ENCODE measurements at places on chromosomes 4 and X. TPM values are rescaled to one million over a fixed set of nuclear protein-coding genes. Genes with fewer than 3 reads are reported as not detected.

Gene HMX1
- total RNA-seq, result not detected

DNA sequence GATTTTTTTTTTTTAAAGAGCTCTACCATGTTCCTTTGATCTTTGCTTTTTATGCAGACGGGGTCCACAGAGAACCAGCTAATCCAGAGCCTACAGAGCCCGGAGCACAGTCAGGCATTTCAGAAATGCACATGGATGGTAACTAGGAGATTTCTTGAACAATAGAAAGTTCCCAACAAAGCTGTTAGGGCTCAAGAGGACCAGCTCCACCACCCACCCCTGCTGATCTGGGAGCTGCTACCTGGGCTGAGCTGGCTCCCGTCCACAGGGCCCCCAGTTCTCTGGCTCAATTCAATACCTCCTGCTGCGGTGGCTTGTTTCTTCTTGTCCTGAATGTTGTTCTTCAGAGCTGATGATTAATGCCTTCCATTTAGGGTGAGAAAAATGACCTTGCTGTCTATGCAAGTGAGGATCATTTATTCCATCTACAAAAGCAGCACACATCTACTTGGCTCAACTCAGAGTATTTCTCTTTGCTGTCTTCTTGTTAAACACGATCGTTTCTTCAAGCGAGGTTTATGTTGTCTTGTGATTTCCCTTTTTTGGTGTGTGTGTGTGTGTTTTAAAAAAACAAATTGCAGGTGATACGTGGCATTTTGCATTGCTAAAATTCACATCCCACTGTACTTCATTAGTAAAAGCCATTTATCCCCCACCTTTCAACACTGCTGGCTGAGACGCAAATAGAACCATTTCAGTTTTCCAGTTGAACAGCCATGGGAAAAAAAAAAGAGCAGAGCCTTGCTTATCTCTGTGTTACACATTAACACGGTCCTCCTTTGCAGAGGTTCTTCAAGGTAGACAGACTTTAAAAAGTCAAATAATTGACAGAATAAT is 31.3 kb downstream of the IGFBP7 start:
- DNase-seq, result no peak

Gene RAB40AL
- total RNA-seq, result 0.49 TPM

Gene NAP1L2
- total RNA-seq, result 3.1 TPM

GRCh38 chr4:168335621-168336020 is 17.1 kb upstream of the DDX60 start:
- DNase-seq, result no peak

- DNase-seq, result no peak
Measured at GRCh38 chrX:118534716-118535493, 39.3 kb downstream of the DOCK11 start.

Gene FGF5
- not detected for total RNA-seq

DNA sequence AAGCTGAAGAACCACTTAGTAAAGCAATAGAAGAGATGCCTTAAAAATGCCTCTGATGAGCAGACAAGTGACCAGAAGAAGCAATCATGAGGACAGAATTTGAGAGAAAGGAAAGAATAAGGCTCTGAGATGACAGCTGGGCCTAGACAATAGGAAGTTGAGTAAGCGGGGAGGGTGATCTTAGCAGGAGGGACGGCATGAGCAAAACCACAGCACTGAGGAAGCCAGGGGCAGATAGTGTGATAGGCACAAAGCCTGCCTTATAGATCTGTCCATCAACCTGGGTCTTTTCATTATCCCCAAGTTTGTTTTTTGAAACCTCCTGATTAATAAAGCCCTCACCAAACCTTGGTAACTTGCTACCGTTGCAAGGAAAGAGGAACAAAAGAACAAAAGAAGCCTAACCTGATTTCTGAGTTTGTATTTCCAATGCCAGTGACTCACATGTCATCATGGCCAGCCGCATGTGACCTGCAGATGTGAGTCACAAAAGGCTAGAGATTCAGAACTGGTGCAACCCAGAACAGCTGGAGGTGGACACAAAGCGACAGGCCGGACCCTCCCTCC is 55.7 kb upstream of the PPARGC1A start:
- DNase-seq, result no peak

Gene TRAM1L1
- not detected for total RNA-seq

Gene SMIM14
- 2.2 TPM for total RNA-seq

- no peak for DNase-seq
Measured at GRCh38 chr4:150010525-150011126, 67.6 kb upstream of the DCLK2 start.

DNA sequence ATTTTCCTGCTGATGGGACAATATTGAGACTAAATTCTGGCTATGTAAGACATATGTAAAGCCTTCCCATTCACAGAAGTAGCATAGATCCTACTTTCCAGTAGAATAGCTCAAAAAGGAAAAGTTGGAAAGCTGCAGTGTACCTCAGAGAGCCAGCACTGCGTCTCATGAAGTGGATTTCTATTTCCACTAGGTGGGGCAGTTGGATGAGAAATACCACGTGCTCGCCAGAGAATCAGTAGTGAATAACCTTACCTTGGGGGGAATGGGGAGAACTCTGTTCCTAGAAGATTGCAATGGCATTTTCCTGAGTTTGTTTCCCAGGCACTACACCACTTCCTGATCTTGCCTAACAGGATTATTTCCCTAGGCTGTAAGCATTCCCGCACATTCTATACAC is 907.1 kb downstream of the FSTL5 start:
- DNase-seq, result no peak

GRCh38 chr4:81418572-81418971 is 53.1 kb downstream of the RASGEF1B start:
- DNase-seq, result no peak

Gene GPC3
- not detected for total RNA-seq

DNA sequence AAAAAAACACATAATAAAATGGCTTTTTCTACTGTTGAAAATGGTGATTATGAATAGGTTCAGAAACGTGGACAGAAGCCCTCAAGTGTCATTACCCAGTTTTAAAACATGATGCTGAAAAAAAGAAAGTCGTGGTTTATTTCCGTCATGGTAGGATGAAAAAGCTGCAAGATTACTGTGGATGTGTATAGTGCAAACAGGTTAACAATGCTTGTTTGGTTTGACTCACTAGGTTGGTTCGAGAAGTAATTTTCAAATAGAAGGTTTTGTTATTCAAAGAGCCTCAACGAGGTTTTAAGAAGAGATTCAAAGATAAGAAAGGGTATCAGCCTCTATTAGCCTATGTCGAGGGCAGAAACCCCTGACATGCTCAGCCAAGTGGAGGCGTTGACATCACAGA is 2.5 kb upstream of the RXFP1 start:
- no peak for DNase-seq

DNA sequence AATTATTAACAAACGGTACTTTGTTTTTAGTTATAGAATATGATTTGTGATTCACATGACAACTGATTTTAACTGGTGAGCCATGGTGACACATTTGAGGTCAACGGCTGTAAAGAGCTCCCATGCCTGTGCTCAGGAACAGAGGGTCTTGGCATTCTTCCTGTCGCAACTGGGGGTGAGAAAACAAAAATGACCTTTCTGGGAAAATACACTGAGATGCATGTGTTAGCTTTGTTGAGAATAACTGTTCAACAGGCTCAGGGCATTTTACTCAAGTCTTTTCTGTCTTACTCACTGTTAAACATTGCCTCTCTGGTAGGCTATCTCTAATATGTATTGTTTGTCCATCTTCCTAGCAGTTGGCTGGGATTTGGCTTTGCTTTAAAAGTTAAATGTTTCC is 57.1 kb upstream of the HPGD start:
- DNase-seq, result no peak

GRCh38 chr4:40573593-40574311 is 55.9 kb downstream of the RBM47 start:
- no peak for DNase-seq
